ENCODE measurements at places on chromosomes 1 and 21. TPM values are rescaled to one million over a fixed set of nuclear protein-coding genes. Genes with fewer than 3 reads are reported as not detected.

RGS16 gene
- 0.23 TPM for total RNA-seq

SELP gene
- not detected for total RNA-seq

ISG15 gene
- 63.2 TPM for total RNA-seq

CD101 gene
- total RNA-seq = 0.09 TPM

TNFRSF4 gene
- not detected for total RNA-seq

BSND gene
- total RNA-seq = not detected

C4BPA gene
- not detected for total RNA-seq

IVNS1ABP gene
- total RNA-seq = 9.5 TPM

LCE3D gene
- not detected for total RNA-seq

RUNX3 gene
- not detected for total RNA-seq

ZP4 gene
- total RNA-seq = not detected

LCK gene
- not detected for total RNA-seq

IL20 gene
- total RNA-seq = not detected

ZSWIM5 gene
- under 0.01 TPM for total RNA-seq

Data from pericardium fibroblast (primary cell).